Upper lobe of left lung (tissue), 6 donors: ENCODE measurements at places on chromosomes 1 and 21. TPM values are rescaled to one million over a fixed set of nuclear protein-coding genes. Genes with fewer than 3 reads are reported as not detected.

Gene ZSWIM5
- total RNA-seq, result 6.3 TPM

Gene NPPB
- not detected for total RNA-seq

- no peak for DNase-seq
Observed at GRCh38 chr1:60151311-60151710, 77.7 kb upstream of the C1orf87 start.

DNA sequence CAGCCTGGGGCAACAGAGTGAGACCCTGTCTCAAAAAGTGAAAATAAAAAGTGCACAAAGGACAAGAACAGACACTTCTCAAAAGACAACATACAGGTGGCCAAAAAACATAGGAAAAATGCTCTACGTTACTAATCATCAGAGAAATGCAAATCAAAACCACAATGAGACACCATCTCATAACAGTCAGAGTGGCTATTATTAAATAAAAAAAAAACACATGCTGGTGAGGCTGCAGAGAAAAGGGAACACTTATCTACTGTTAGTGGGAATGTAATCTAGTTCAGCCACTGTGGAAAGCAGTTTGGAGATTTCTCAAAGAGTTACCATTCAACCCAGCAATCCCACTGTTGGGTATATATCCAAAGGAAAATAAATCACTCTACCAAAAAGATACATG is 173.2 kb downstream of the SMYD3 start:
- no peak for DNase-seq

DNA sequence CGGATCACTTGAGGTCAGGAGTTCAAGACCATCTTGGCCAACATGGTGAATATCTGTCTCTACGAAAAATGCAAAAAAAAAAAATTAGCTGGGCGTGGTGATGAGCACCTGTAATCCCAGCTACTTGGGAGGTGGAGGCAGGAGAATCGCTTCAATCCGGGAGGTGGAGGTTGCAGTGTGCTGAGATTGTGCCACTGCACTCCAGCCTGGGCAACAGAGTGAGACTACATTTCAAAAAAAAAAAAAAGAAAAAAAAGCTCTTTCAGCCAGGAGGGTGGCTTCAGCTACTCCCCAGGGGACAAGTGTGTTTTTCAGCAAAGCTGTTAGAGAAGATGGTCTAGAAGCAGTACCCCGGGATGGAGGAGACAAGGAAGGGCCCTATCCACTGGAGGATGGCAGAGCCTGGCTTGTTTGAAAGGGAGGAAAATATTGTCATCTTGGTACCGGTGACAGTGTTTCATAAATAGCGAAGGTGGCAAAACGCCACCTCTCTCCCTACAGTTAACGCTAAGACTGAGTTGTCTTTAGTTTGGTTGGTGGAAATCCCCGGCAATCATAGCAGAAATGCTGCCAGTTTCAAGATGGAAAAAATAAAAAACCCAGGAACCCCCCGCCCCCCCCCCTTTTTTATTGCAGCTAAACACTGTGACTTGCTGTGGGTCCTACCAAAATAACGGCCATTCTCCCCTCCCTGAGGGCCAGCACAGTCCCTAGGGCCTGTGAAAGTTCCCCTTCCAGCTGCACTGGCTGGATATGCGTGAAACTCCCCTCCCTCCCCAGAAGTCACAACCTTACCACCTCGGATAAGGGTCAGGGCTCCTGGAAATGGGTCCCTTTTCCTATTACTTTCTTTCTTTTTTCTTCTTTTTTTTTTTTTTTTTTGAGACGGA is 3.5 kb downstream of the PIK3CD start:
- no peak for DNase-seq

GRCh38 chr1:202531472-202531811 is 178.8 kb downstream of the SYT2 start:
- DNase-seq, result no peak

Gene SLC6A9
- 22.0 TPM for total RNA-seq

Gene TMEM82
- not detected for total RNA-seq

DNA sequence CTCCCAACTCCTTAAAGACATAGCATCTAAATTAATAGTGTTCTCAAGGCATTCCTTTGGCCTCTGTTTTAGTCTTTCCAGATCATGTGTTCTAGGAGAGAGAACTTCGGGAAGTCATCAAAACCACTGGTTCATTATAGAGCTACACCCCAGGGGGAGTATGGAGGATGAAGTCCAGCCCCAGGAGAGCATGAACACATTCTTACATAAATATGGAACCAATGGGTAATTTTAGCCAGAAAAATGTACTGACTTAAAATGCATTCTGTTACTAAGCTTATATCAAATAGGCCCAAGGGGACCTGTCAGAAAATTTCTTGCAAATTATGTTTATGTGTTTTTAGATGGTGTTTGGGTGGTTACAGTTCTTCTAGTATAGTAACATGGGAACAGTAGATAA is 165.2 kb downstream of the NTMT2 start:
- DNase-seq, result no peak

DNA sequence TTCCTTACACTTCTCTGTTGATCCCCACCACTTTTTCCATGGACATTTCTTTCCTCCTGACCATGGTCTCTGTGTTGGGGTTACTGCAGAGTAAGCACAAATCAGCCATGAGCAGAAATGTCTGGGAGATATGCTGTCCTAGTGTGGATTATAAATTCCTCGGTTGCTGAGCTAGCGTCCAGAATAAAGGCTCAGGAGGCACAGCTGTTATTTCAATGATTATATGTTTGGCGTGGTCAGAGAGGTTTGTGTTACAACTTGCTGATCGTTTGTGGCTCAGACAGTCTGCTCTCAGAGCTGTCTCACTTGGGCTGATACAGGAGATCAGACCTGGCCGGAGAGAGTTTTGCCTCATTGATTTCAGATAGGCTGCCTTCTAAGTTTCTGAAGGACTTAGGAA is 37.5 kb upstream of the LAMC2 start:
- no peak for DNase-seq

DNA sequence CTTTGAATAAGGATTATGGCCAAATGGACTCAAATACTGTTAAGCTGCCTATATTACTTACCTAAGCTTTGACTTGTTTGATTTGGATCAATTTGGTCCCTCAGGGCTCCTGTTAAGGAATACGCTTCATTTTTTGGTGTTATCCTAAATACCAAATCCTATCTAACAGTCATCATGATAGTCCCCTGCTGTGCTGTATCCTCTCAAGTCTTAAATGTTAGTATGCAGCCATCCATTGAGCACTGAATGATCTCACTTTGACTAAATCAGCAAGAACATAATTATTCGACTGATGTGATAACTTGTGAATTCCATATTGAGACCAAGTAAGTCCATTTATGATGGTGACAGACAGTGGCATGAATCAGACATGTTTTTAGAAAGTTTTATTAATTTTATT is 53.1 kb upstream of the ATF3 start:
- DNase-seq, result no peak

Gene DYNLT5
- 7.0 TPM for total RNA-seq

DNA sequence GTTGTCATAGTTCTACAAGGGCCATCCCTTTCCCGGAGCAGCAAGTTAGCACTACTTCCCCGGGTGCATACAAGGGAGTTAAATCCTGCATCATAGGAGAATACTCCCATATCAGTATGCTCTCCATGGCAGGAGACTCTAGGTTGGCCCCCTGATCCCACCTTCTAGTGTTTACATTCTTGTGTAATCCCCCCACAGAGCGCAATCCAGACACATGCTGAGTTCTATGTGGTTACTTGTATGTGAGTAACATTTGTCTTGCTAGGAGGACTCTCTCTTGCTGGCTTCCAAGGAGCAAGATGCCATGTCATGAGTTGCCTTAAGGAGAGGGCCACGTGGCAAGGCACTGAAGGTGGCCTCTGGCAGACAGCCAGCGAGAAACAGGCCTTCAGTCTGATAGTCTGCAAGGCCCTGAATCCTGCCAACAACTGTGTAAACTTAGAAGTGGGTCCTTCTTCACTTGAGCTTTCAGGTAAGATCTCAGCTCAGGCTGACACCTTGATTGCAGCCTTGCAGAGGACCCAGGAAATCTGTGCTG is 155.3 kb downstream of the CDC7 start:
- DNase-seq, result no peak

- peak; percentile 96 for DNase-seq
Observed at GRCh38 chr1:2546515-2547209, 9.5 kb upstream of the TNFRSF14 start.

Gene SH3BGR
- total RNA-seq, result not detected

Gene SIPA1L2
- 49.6 TPM for total RNA-seq

Gene FCGR1A
- total RNA-seq, result 26.8 TPM

DNA sequence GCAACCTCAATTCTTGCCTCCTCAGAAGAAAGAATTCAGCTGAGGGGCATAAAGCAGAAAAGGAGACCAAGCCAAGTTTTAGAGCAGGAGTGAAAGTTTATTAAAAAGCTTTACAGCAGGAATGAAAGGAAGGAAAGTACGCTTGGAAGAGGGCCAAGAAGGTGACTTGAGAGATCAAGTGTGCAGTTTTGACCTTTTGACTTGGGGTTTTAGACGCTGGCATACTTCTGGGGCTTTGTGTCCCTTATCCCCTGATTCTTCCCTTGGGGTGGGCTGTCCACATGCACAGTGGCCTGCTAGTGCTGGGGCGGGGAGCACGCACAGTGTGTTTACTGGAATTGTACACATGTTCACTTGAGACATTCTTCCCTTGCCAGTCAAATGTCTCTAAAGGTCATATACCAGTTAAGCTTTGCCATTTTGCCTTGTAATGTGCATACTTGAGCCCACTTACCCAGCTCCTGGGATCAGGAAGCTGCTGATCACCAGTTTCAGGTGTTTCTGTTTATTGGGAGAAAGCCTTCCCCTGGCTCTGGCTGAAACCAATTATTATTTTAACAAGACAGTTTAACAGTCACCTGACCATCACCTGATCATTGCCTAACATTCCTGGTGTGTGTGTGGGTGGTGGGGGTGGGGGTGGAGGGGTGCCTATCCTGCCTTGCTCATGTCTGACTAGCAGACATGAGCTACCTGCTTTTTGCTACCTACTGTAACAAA is 36.2 kb downstream of the UTP25 start:
- no peak for DNase-seq

DNA sequence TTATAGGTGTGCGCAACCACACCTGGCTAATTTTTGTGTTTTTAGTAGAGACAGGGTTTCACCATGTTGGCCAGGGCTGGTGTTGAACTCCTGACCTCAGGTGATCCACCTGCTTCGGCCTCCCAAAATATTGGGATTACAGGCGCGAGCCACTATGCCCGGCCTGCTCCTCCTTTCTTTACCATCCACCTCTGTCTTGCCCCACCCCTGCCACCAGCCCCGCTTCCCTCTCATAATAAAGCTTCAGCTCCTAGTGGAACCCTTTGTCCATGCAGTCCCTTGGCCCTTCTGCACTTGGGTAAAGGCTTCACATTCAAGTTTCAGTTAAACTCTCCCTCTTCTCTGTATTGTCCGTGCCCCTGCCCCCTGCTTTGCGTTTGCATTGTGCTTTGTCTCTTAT is 120.1 kb downstream of the CAMTA1 start:
- DNase-seq, result no peak

Gene PLA2G2A
- total RNA-seq, result 30.0 TPM

GRCh38 chr1:230334447-230334837 is 91.7 kb downstream of the PGBD5 start:
- DNase-seq, result no peak

Gene C1QTNF12
- 6.3 TPM for total RNA-seq

DNA sequence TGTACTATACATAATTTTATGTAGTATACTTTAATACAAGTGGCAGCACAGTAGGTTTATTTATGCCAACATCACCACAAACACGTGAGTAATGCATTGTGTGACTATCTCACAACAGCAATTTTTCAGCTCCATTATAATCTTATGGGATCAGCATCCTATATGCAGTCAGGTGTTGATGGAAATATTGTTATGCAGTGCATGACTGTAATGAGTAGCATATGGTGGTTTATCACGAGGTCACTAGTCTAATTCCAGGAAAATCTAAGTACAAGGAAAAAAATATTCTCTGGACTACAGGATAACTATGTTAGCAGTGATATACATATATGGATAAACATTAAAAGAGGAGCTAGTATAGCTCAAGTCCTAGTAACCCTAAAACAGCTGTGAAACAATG is 69.0 kb downstream of the ATP1B1 start:
- DNase-seq, result no peak

DNA sequence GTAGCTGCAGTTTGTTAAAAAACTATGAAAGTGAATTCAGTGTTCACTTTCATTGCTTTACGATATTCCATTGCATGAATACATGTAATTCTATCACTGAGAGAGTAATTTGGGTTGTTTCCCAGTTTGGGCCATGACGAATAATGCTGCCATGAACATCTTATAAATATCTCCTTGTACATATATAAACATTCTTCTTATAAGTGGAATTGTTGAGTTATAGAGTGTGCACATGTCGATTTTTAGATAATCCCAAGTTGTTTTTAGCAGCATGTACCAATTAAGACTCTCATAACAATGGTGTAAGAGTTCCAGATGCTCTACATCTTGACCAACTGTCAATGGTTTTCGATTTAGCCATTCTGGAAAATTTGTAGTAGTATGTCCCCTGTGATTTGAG is 40.9 kb downstream of the ALG6 start:
- no peak for DNase-seq

Gene DAB1
- not detected for total RNA-seq

- no peak for DNase-seq
Observed at GRCh38 chr1:113036639-113037321, 36.2 kb upstream of the LRIG2 start.

DNA sequence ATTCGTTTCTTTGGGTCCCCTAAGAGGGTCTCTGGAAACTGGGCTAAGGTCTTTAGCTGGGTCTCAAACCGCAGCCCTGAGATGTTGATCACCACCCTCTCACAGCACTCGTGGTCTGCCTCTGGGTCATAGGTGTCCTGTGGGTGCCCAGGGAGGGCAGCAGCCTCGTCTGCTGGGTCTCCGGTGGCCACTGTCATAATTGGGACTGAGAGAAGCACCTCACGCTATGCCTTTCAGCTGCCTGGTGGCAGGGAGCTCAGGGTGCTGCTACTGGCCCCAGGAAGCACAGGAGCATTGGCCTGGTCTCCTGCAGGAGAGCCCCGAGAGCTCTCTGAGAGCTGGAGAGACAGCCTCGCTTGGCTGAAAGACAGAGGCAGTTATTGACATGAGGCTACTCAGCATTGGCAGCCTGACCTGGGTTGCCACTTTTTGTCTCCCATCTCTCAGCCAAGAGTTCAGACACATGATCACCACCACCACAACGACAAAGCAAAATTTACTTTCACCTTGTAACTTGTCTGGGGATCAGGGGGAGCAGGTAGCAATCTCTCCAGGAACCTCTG is 1.5 kb downstream of the KCNA2 start:
- DNase-seq, result no peak

Gene SPSB1
- total RNA-seq, result 31.4 TPM

DNA sequence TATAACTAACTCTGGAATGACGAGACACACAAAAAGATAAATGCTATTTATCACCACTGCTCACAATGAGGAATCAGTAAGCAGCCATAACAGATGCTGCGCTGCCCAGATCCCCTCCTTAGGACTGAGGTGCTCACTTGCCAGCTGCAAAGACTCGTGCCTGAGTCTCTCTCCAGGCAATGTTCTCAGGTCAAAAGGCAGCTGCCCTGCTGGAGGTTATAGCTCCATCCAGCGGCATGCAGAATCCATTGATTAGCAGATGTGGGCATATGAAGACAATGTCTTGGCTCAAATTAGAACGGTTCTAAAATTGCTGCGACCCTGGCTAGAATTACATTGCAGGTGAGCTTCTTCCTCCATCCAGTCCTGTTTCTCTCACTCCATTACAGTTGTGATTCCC is 328.2 kb upstream of the CHRM3 start:
- DNase-seq, result no peak

Gene SAMD13
- 1.9 TPM for total RNA-seq
